ENCODE measurements at places on chromosomes 11 and 22.

DNA sequence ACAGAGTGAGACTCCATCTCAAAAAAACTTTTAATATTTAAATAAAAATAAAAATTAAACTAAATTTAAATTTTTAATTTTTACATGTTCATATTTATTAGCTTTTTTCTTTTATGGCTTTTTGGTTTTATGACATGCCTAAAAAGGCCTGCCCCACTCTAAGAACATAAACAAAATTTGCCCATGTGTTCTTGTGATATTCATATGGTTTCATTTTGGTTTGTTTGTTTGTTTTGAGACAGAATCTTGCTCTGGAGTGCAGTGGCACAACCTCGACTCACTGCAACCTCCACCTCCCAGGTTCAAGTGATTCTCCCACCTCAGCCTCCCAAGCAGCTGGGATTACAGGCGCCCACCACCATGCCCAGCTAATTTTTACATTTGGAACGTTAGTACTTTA lies 27.7 kb downstream of the SUSD2 start:
- no peak for DNase-seq

DNA sequence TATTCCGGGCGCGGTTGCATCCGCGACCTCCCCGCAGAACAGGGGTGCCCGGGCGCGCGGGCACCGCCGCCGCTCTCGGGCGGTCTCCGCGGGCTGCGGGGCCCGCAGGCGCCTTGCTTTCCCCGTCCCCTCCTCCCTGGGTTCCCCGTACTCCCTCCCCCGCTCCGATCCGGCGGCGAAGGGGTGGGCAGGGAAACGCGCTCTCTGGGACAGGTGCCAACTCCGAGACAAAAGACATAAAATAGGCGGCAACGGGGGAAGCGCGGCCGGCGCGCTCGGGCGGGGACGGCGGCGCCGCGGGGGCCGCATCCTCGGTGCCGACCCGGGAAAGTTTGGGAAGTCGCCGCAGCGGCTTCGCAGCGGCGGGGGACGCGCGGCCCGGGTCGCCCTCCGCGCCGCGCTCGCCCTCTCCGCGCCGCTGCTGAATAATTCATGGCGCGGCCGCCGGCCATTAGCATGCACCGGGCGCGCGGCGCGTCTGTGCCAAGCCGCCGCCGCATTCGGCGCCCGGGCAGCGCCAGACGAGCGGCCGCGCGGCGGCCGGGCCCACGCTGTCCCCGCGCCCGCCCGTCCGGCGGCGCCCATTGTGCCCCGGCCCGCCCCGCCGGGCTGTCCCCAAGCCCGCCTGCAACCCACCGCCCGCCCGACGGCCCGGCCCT lies 78.7 kb upstream of the PPARA start:
- DNase-seq, result peak; percentile 93

- DNase-seq, result no peak
Observed at GRCh38 chr11:120738516-120739046, 227.0 kb downstream of the GRIK4 start.

DNA sequence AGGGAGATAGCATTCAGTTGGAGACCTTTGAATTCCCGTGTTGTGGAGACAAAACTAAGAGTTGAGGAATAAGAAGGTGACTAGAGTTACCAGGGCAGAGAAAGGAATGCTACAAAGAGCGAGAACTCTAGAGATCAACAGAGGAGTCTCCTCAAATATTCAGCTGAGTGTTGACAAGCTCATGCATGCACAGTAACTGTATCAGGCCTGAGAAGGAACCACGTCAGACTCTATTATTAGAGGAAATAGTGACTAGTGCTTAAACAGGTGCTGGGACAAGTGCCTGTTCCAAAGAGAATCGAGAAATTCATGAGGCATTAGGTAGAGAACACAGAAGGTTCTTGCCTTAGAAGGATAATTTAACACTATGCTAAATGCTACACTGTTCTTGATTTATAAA lies 333.8 kb upstream of the CHORDC1 start:
- DNase-seq, result no peak

- no peak for DNase-seq
Observed at GRCh38 chr11:128860571-128861361, 6.3 kb downstream of the KCNJ1 start.

DNA sequence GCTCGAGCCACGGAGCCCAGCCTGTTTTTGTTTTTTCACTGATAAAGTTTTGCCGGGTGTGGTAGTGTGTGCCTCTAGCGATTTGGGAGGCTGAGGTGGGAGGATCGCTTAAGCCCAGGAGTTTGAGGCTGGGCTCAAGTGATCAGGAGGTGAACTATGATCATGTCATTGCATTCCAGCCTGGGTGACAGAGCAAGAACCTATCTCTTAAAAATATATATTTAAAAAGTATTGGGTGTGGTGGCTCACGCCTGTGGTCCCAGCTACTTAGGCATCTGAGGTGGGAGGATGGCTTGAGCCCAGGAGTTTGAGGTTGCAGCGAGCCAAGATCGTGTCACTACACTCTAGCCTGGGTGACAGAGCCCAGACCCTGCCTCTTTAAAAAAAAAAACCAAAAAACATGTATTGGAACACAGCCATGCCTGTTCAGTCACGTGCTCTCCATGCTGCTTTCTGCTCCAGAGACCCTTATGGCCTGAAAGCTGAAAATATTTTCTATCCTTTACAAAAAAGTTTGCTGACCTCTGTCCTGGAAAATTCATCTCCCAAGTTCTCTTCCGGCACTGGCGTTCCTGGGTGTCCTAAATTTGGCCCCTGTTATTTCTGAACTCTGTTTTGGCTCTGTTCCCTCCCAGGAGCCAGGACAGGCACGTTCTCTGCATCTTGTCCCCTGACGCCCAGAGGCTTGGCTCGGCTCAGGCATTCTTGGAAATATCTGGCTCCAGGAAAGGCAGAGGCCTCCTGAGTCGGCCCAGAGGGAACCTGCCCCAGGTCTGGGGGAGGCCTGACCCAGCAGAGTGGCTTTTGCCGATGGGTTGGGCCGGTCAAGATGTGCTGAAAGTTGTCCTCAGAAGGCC lies 61.3 kb upstream of the PPP6R3 start:
- no peak for DNase-seq

GRCh38 chr11:75735181-75735845 lies 17.7 kb downstream of the MOGAT2 start:
- no peak for DNase-seq

DNA sequence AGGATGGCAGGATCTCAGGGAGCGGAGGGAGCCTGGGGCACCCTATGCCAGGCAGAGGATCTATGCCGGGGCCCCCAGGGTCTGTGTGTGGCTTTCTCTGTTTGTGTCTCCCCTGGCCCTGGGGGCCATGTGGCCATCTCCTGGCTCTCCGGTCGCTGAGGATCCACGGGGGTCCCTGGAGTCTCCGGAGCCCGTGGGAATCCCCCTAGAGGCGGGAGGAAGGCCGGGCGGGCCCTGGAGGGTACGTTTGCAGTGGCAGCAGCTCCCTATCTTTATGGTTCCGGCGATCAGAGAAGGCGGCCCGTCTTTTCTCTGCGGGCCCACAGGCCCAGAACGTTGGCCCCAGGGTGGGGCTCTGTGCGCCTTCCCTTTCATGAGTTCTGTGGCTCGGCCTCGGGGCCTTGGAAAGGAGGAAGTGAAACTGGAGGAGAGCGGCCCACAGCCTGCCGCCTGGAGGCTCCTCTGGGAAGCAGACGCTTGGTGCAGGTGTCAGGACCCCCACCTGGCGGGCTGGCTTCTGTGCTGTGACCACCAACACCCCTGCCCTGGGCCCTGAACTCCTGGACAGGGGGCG lies 82.1 kb downstream of the KCNQ1 start:
- DNase-seq, result no peak

- no peak for DNase-seq
Observed at GRCh38 chr11:66495401-66495854, 15.0 kb upstream of the BBS1 start.

DNA sequence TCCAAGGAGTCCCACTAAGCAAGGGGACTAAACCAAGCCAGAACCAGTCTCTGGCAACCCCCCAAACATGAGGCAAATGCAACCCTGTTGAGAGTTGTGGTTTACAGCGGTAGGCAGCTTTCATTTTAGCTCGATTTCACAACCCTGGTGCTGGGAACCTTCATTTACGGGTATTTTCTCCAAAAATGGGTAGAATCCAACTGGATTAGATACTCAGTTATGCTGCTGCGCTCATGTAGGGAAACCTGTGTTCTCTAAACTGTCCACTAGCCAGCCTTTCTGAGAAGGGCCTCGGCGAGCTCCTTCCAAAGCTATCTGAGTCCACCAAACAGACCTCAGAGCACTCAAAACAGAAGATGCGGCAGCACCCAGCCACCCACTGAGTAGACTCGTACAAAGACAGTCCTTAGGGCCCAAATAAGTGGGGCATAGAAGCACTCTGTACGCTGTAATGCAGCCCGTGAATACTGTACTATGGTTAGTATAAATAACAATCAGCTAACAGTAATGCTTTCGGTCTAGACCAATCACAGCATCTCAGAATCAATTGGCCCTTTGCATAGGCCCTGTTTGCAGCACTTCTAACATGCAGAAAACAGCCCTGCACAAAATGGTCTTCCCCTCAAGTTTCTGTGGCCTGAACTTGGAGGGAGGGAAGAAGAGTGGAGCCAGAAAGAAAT lies 104.7 kb downstream of the ETS1 start:
- DNase-seq, result no peak

DNA sequence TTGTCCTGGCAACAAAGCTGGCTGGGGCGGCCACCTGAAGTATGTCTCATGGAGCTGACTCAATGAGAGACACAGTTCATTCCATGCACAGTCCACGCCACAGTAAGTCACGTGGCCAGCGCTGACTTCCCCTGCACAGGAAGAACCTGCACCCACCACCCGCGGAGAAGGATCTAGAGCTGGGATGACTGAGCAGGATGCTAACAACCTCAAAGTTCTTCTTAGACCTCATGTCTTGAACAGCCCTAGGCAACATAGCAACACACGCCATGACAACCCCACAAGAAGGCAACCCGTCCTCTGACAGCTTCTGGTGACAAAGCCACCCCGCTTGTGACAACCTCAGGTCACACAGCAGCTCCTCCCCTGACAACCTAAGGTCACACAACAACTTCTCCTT lies 76.9 kb upstream of the B3GAT1 start:
- DNase-seq, result no peak

- DNase-seq, result no peak
Observed at GRCh38 chr11:76850130-76850529, 10.6 kb upstream of the ACER3 start.

DNA sequence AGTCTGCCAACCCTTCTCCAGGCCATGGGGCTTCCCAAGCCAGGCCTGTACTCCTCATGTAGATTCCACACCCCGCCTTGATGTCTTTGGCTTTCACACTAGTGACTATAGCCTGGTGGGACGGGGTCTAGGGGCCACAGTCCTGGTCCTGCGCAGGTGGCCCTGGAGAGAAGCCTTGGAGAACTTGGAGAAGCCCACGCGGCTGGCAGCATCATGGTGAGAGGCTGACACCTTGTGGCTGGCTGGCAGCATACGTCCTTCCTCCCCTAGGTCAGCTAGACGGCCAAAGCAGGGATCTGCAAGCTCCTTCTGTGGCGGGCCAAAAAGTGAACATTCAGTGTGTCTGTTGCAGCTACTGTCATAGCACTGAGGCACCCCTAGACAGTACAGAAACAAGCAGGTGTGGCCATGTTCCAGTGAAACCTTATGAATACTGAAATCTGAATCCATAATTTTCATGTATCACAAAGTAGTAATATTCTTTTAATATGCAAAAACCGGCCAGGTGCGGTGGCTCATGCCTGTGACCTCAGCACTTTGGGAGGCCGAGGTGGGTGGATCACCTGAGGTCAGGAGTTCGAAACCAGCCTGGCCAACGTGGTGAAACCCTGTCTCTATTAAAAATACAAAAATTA lies 42.0 kb downstream of the FAM83F start:
- no peak for DNase-seq

DNA sequence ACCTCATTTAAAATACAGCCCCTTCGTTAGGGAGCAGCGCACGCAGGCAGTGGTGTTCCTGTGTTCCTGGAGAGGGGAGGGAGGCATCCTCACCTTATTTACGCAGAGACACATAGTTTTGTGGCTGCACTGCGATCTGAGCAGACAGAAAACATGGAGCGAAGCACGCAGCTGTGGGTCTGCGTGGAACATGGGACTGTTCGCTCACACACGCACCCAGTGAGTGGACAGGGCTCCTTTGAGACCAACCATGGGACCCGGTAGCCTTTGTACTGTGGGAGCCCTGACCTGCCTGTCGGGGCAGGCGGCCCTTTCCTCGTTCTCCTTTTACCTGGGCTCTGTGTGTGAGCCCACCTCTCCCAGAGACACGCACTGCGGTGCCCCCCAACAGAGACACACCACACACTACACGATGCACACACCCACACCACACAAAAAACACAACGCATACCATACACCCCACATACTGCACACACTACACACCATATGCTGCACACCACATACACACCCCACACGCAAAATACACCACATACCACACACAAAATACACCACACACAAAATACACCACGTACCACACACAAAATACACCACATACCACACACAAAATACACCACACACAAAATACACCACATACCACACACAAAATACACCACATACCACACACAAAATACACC lies 1245.7 kb downstream of the BRD1 start:
- DNase-seq, result no peak

DNA sequence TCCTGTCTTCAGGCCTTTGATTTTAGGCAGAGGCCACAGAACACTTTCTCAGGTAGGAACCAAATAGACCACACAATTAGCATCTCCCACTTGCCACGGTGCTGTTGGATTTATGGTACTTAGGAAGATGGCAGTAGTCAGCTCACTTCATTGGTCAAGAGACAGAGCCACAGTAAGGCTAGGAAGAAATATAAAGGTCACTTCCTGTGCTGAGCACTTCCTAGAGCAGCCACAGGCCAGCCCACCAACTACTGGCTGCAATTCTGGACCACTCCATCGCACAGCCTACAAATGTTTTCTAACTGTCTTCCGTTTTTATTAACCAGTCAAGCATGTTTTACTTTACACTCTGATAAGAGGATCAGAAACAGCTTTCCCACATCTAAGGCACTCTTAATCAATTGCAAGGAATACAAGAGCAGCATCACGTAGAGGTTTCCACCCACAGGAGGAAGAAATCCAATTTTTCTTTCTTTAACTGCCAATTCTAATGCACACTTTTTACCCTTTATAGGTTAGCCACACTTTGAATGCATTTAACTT lies 54.7 kb downstream of the ABTB2 start:
- DNase-seq, result no peak

- no peak for DNase-seq
Observed at GRCh38 chr22:39448205-39449054, 8.4 kb upstream of the MGAT3 start.

DNA sequence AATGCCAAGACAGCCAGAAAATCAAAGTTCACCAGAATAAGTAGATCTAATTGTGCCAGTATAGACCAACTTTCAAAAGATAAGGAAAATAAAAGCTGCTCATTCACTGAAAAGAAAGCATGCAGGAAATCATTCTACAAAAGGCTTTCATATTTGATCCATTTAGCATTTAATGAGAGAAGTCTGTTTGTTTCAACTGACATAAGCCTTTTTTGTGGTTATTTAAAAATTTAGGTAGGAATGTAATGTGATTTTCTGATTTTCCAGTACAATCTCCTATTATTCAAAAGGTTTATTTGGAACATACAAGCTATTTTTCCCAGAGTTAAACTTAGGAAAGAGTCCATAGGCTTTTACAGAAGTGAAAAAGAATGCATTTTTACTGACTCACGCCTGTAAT lies 92.7 kb downstream of the SBF2 start:
- DNase-seq, result no peak

GRCh38 chr11:123231256-123231655 lies 36.2 kb upstream of the CLMP start:
- DNase-seq, result no peak

- no peak for DNase-seq
Observed at GRCh38 chr11:57566905-57567514, 462 bp downstream of the UBE2L6 start.

GRCh38 chr11:12863605-12864121 lies 145.5 kb upstream of the RASSF10 start:
- DNase-seq, result peak; percentile 43
